Activated T-helper 17 cell treated with anti-CD3 and anti-CD28 coated beads, Interleukin-2, amount 50 U/mL, for 72 hours (primary cell): ENCODE measurements at places on chromosomes 13 and 19. TPM values are rescaled to one million over a fixed set of nuclear protein-coding genes. Genes with fewer than 3 reads are reported as not detected.

Gene IL4I1
- total RNA-seq, result 42.0 TPM

Gene KCNRG
- total RNA-seq, result 0.45 TPM

Gene POSTN
- total RNA-seq, result not detected

Gene ENOX1
- not detected for total RNA-seq

Gene ZNF763
- total RNA-seq, result 0.64 TPM

Gene MEIOSIN
- total RNA-seq, result not detected

Gene LRG1
- 0.53 TPM for total RNA-seq

Gene CCDC169
- 1.1 TPM for total RNA-seq

GRCh38 chr19:18501832-18502231, 20.0 kb downstream of the ELL start:
- no peak for ATAC-seq

DNA sequence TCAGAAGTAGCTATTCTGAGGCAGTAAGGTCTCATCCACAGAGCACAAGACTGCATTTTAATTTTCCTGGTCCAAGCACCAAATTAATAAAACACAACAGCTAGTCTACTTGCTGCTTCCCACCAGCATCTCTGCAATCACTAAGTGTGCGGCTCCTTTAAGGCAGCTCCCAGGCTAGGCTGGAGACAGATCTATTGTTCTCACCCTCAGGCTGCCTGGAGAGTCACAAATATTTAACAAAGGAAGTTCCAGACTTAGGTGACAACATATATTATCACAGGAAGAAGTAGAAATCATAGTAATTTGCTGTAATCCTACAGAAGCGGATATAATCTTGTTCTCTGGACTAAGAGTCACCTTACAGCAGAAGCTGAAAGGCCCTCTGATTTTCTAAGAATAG, 2.2 kb upstream of the EID2 start:
- no peak for ATAC-seq

DNA sequence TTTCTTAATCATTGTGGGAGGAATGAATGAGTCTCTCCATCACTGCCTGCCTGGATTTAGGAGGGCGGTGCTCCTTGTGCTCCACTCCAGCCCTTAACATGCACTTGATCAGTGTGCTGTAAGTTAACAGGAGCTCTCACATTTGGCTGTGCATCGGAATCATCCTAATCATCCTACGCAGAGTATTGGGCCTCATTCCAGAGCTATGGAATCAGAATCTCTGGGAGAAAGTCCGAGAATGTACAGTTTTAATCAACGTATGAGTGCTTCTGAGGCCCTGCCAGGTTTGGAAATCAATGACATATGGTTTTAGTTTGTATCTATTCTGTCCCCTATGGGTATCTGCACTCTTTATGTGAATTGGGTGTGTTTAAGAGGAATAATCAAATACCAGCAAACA, 34.9 kb upstream of the DCLK1 start:
- ATAC-seq, result no peak

DNA sequence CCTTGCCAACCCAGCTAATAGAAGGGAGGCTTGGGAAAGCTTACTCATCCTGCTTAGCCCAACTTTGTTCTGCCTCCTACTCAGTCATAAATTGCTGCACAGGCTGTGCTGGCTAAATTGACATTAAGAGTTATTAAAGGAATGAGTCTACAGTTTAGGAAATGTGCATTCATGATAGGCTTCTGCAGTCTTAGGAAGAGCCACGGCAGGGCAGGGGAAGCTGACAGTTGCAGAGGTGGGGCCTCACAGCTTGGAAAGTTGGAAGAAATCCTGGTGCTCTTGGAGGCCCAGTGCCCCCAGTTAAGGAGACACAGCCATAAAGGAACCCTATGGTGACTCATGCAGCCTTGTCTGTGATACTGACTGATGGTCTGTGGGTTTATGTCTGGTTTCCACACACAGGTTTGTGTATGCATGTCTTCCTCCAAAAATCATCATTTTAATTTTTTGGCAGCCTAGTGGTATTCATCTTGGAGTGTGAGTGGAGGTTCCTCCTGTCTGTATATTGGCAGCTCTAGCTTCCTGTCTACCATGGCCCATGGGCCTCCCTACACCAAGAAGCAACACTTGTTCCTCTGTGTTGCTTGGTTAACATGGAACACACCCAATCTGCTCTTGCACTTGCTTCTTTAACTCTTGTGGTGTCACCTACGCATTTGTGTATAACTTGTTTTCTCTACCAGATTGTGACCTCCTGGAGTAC, 135.0 kb upstream of the KL start:
- ATAC-seq, result peak; percentile 46

- peak; percentile 7 for ATAC-seq
These were observed 539 bp downstream of the ZNF554 start for GRCh38 chr19:2820112-2820702.

DNA sequence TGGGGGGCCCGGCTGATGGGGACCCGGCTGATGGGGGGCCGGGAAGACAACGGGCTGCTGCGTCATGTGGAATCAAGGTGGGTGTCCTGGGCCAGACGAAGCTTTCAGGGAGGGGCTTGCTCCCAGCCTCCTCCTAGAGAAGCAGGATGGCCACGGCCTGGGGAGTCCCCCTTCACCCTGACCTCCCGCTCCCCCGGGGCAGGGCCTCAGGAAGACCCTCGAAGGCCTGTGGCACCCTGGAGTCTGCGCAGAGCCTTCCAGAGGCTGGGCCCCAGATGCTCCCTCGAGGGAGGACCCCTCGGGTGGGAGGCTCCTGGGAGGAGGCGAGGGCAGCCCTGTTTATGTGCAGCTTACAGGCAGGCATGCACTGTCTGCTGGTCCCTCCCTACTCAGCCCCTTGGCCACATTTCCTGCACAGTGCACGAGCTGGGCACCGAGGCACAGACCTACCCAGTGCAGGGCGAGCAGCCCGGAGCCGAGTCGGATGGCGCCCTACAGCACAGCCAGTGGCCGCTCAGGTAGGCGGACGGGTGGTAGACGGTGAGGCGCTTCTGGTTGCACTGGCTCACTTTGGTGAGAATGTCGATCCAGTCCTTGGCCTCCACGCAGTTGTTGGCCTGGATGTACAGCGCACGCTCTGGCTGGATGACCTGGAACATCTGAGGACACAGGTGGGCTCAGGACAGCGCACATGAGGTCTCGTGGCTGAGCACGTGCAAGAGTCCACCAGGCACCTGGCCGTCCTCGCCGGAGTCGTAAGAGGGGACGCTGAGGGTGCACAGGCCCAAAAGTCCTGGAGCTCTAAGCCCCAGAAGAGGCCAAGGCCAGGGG, 22.4 kb upstream of the C13orf46 start:
- no peak for ATAC-seq

DNA sequence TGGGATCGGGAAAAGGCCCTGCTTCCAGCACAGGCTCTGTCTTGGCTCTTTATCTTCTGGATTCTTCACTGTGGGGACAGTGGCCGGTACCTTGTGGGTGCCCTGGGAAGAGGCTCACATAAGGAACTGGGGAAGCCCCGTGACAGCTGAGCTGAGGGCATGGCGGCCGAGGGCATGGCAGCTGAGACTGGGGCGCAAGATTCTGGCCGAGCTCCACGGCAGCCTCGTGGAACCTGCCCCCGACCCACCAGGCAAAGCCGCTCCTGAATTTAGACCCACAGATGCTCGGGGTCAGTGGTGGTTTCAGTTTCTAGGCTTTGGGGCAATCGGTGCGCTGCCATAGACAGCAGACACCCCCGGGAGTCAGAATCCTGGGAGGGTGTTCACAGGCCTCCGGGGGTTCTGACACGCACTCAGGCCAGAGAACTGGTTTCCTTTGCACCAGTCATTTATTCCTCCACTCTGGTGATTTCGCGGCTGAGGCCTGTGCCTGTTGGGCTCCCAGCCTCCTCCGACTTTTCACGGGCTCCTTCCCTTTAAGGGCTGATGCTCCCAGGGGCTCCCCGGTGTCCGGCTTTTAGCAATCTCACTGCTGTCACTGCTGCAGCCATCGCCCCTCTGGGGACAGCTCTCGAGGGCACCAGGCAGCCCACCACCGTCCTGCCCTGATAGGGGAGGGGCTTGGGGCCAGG, 117.6 kb downstream of the TEX29 start:
- no peak for ATAC-seq

GRCh38 chr13:89465366-89465765, 1794.2 kb downstream of the SLITRK5 start:
- ATAC-seq, result peak; percentile 23

DNA sequence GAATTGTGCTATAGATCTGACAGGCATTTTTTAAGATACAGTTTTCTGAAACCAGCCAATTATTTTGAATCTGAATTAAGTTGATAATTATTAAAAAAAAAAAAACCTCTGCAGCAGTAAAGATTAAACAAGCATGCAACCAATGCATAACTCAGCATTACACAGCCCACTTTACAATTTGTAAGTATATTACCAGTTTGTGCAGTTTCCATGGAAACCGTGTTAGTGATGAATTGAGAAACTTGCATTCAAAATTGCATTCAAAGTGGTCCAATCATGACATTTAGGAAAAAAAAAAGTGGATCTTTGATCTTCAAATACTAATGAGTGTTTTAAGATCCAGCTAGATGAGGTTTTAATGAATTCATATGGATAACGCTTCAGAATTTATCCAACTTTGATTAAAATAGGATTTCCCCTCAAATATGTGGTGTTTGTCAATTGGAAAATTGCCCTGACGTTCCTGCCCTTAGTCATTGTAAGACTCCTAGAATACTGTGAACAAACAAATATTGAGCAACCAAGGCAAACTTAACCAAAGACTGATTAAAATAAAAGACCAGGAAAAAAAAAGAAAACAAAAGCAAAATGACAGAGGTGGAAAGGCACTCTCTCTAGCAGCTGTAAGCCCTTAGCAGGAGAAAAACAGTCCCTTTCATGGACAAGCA, 314.8 kb upstream of the MAB21L1 start:
- ATAC-seq, result no peak

DNA sequence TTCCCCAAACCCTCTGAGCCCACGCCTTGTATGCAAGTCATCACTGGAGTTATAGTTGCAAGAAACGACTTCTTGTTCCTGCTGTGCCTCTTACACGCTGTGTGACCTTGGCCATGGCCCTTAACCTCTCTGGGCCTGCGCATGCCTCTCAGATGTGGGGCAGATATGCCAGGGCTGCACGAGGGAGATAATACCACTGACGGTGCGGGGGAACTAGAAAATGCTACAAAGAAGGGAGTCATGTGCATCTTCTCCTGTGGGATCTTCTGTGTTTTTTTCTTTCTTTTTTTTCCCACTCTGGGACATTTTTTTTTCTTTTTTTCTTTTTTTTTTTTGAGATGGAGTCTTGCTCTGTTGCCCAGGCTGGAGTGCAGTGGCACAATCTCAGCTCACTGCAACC, 4.3 kb upstream of the SAMD1 start:
- no peak for ATAC-seq

DNA sequence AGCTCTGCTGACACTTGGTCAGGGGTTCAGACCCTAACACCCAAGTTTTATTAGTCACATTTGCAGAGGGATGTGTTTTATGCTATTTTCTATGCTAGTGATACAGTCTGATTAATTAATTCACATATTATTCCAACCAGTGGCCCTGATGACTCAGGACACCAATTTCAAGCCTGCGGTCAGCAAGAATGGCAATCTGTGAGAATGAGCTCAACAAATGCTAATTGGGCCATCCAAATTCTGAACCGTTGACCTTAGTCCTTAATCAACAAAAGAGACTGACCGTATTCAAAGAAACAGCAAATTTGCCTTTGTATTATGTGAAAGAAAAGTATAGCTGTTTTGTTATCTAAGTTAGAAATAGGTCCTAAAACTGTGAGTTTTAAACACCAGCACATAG, 9.6 kb upstream of the KL start:
- ATAC-seq, result no peak

- ATAC-seq, result no peak
These were observed 100.0 kb downstream of the RNF17 start for GRCh38 chr13:24863748-24864540.

DNA sequence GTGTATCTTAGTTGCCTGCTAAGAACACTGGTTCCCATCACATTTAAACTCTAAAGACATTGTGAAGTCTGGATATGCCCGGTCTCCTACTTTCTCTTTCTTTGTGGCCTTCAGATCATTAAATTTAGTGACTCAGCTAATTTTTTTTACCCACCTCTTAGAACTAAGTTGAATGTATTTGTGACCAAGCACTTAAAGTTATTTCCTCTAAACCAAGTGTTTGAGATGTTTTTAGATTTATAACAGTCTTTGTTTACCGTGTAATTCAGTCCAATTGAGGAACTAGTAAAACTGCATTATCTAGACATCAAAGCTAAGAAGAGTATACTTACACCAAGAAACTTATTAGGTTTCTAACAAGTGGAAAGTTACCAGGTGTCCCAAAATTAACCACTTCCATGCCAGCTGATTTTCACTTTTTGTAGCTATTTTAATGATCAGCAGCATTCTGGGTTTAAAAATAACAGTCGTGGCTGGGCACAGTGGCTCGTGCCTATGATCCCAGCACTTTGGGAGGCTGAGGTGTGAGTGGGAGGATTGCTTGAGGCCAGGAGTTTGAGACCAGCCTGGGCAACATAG, 53.1 kb downstream of the ARHGAP35 start:
- ATAC-seq, result no peak

- ATAC-seq, result peak; percentile 21
These were observed 690 bp downstream of the HCN2 start for GRCh38 chr19:590396-590745.

- no peak for ATAC-seq
These were observed 300.7 kb downstream of the LMO7 start for GRCh38 chr13:75936791-75937190.

- no peak for ATAC-seq
These were observed 15.1 kb upstream of the GNA15 start for GRCh38 chr19:3120611-3121276.

DNA sequence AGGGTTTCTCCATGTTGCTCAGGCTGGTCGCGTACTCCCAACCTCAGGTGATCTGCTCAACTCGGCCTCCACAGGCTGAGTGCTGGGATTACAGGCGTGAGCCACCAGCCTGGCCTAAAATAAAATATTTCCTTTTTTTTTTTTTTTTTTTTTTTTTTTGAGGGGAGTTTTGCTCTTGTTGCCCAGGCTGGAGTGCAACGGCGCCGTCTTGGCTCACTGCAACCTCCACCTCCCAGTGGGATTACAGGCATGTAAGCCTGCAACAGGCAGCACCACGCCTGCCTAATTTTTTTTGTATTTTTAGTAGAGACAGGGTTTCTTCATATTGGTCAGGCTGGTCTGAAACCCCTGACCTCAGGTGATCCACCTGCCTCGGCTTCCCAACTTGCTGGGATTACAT, 4.9 kb downstream of the ZNF506 start:
- no peak for ATAC-seq

GRCh38 chr19:50873056-50873455, at the start of gene KLK2:
Gene KLK2 (plus strand): TSS chr19:50873439. CDS start chr19:50873474, 35 bp downstream.
- no peak for ATAC-seq

DNA sequence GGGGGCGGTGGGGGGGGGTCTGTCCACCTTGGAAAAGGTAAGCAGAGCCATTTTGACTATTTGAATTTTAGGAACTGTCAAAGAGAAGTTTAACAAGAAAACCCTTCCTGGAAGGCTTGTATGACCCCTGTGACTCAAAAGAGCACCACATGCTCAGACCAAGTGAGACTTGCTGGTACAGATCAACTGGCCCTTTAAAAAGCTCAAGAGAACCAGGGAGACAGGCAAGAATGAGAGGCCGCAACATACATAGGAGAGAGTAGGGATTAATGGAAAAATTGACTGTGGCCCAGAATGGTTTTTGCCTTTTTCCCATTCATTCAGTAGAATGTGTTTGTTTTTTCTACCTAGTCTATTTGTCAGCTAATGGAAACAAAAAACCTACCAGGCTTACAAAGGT, 26.2 kb upstream of the ATP8A2 start:
- ATAC-seq, result no peak
